ENCODE measurements at places on chromosomes 7 and 10.

GRCh38 chr7:33050535-33051318 lies 11.8 kb downstream of the NT5C3A start:
- peak; percentile 30 for DNase-seq

DNA sequence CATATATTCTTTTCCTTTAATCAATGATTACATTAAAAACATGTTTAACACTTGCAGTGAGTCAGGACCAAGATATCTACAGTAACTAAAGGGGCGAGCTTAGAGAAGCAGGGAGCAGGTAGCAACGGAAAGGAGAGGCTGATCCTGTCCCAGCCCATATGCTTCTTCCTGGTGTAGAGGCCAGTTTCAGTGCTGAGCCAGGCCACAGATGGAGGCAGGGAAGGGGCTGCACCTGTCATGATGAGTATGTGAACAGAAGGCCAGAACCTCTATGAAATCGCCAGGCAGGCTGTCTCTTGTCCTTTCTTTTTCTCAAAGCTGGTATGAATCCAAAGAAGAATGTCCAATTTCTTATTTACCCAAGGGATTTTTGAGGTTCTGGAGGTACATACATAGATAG lies 16.3 kb downstream of the REEP3 start:
- DNase-seq = no peak

GRCh38 chr10:119404719-119405519 lies 137.6 kb downstream of the RGS10 start:
- no peak for DNase-seq

- no peak for DNase-seq
Measured at GRCh38 chr10:108791794-108792474, 1131.4 kb downstream of the XPNPEP1 start.

GRCh38 chr7:129187681-129188371 lies 607 bp upstream of the SMO start:
- no peak for DNase-seq

DNA sequence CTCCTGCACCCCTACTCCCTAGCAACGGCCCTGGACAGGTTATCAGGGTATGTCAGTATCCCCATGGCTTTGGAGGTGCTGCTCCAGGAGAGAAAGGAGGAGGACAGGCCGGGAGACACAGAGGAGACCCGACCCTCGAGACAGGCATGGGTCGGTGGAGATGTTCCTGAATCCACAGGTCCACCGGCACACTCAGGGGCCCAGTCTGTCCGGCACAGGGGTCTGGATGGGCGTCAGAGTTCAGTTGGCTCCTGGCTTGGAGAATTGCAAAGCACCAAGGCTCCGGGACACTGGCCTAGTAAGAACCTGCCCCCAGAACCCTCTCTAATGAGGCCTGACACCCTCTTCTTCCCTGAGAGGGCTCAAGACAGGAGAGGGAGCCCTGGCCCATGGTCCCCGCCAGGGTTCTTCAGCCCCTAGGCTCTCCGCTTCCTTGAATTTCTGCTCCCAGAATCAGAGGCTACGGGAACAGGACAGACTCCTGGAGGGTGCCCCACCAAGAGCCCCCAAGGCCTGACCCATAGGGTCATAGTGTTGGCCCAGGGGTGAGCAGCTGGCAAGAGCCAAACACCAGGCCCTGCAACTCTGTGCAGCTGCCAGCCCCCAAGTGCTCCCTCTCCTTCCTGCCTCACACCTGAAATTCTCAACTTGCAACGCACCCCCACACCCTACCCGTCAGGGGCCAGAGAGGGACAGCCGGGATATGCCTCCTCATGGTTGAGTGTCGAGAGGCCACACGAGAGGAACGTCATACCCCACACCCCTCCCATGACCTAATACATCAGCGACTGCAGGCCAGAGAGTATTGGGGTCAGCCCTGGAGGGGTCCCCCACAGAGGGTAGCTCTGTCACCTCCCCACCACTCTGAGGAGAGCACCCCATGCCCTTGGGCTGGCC lies 5.5 kb upstream of the IRF5 start:
- no peak for DNase-seq

GRCh38 chr10:104510644-104511043 lies 130.4 kb upstream of the SORCS3 start:
- DNase-seq = no peak

GRCh38 chr10:91034042-91034441 lies 113.2 kb upstream of the ANKRD1 start:
- peak; percentile 38 for DNase-seq

DNA sequence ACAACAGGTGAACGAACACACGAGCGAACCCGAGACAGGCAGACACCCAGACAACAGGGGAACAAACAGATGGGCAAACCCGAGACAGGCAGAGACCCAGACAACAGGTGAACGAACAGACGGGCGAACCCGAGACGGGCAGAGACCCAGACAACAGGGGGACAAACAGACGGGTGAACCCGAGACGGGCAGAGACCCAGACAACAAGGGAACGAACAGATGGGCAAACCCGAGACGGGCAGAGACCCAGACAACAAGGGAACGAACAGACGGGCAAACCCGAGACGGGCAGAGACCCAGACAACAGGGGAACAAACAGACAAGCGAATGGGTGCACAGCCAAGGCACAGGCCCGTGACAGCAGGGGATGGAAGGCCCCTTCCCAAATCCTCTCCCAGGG lies 264.7 kb downstream of the ELFN1 start:
- DNase-seq = no peak

DNA sequence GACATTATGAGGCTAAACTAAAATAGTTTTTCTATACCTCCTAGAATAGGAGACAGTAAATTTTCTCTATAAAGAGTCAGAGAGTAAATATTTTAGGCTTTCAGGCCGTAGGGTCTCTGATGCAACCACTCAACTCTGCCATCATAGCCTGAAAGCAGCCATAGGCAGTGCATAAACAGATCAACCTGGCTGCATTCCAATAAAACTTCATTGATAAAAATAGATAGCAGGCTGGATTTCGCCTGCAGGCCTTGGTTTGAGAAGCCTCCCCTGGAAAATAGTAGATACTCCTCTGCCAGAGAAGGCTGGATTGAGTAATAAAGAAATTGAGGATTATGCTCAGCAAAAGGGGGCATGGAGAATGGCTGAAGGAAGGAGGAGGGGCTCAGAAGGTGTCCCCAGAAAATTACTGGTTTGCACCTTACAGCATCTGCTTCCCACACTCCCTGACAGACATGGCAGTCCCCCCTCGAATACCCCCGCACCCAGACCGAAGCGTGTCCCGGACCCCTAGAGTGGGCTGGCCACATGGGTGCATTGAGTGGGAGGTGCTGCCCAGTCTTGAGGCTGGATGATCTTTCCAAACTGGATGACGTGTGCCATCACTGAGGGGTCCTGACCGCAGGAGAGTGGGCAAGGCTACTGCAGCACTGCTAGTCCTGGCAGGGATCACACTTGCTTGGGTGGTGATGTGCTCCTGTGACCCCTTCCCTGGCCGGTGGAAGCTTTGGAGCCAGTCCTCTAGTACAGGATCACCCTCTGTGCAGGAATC lies 126.6 kb downstream of the PTPN20 start:
- DNase-seq = no peak

DNA sequence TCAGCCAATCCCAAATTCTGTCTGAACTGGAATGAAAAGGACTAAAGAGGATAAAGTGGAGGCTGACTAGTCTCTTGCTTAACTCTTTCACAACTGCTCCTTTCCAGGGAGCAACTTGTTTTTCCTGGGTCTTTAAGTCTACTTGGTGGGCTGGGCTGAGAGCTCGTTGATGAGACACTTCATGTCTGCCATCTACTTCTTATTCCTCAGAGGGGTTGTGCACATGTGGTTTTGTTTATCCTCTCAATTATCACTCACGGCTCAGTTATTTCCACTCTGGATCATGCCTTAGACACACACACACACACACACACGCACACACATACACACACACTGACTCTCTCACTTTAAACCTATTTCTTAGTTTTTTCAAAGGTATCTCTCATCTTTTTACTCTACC lies 298.6 kb upstream of the MTPN start:
- DNase-seq = no peak

Measured in activated CD4-positive, alpha-beta T cell treated with anti-CD3 and anti-CD28 coated beads for 36 hours (primary cell).